ENCODE measurements at places on chromosomes 1 and 21.

DNA sequence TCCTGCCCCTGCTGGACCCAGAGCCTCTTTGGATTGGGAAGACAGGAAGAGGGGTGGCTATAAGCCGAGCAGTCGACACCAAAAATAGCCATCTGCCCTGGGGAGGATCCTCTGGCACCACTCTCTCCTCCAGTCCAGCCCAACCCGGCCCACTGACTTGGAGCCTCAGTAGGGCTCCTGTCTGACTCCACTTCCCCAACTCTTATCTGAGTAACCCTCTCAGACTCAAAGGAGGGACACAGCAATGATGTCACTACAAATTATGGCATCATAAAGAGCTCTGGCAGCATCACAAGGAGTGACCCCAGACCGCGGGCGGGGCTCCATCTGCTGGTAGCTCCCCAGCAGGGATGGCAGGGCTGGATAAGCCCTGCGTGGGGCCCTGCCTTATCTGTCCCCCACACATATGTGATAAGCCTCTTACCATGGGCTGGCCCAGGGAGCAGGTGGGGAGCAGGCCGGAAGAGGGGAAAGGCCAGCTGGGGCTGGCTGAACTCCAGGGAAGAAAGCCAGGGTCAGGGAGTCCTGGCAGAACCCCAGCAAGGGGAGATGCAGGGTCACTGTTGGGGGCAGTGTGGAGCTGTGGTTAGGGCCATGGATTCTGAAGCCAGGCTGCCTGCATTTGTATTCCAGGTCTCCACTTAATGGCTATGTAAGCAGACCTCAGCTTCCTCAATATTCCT, 4.6 kb upstream of the SLC6A9 start:
- DNase-seq: peak; percentile 66

- DNase-seq: no peak
Measured at GRCh38 chr1:241275981-241276380, 81.0 kb downstream of the RGS7 start.

GRCh38 chr1:59672851-59673572, 141.7 kb upstream of the HOOK1 start:
- DNase-seq: no peak

DNA sequence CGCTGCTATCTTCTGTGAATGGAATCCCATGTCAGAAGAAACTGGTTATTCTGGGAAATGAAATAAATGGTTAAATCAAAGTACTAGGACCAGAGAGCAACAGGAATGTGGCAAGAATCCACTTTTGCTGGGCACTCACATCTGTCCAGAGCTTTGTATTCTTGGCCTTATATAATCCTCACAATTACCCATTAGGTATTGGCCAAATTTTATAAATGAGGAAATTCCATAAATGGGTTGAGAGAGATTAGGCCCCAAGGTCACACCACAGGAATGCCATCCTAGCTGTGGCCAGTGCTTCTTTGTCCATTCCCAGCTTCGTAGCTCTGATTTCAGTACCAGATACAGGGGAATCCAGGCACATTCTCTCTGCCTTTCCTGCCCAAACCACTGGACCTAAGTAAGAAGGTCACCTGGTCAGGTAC, 76.1 kb upstream of the HOOK1 start:
- DNase-seq: no peak

GRCh38 chr1:72064196-72065075, 217.9 kb downstream of the NEGR1 start:
- DNase-seq: no peak

DNA sequence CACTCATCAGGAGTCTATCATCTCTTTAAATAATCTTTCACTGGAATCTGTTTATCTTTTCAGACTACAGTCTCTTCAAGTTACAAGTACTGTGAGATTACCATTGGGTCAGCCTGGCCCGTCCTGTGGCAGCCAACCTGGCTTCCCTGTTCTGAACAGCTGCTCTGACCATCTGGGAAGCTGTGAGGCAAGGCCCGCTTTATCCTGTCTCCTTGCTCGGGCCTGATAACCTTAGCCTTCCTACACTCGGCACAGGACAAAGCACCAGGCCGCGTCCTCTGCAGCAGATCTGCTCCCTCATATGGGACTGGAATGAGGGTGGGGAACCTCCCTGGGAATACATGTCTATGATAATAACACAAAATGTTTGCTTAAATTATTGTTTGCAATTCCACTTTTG, 113.3 kb downstream of the PTPN14 start:
- DNase-seq: no peak

DNA sequence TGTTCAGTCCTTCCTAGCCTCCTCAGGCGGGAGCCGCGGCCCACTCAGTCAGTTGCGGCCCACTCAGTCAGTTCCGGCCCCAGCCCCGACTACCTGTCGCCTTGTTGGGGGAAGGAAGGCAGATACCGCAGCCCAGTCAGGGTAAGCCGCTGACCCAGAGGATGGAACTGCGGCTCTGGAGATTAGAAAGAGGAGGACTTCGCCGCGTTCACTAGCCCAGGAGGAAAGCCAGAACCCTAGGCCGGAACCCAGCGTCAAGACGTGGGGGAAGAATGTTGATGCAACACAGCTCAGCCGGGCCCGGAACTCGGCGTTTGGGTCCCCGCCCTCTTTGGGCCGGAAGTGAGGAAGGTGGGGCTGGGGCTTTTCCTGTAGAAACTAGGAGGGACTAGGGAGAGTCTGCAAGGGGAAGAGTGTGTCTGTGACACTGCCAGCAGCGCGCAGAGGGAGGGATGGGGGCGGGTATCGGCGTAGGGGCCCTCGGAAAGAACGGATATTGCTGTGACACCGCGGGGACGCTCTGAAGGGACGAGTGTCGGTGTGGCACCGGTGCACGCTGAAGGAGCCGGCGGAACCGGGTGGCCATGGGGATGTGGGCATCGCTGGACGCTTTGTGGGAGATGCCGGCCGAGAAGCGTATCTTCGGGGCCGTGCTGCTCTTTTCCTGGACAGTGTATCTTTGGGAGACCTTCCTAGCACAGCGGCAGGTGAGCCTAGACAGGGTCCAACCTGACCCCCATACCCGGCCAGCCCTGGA, at the start of gene ZMPSTE24:
Gene ZMPSTE24 (plus strand): TSS at position 549 of the 757 bp plus-strand sequence. CDS start 36 bp downstream, at position 585.
- DNase-seq: peak; percentile 89

GRCh38 chr1:167661527-167662426, 31.7 kb downstream of the RCSD1 start:
- no peak for DNase-seq

- DNase-seq: no peak
Measured at GRCh38 chr21:31194510-31195293, 149.4 kb downstream of the TIAM1 start.

DNA sequence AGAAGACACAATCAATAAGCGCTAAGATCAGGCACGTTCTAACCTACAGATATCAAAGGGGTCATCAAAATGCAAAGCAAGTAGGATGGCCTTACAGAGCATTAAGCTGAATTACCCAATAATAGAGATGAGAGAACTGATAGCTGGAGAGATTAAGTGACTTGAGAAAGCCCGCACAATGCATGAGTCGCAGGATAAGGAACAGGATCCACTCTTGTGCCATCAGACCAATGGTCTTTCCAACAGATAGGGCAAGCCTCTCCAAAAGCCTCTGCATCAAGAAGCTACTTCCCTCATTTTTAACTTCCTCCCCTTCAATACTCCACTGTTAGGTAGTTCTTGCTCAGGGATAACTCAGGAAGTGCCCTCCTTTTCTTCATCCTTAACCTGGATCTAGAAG, 2.6 kb downstream of the CHML start:
- DNase-seq: no peak

DNA sequence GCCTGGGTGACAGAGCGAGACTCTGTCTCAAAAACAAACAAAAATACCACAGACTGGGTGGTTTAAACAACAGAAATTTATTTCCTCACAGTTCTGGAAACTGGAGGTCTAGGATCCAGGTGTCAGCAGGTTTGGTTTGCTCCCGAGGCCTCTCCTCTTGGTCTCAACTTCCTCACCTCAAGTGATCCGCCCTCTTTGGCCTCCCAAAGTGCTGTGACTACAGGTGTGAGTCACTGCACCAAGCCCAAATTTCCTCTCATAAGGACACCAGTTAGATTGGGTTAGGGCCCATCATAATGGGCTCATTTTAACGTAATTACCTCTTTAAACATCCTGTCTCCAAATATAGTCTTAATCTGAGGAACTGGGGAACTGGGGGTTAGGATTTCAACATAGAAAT, 35.5 kb downstream of the MFSD2A start:
- DNase-seq: no peak

DNA sequence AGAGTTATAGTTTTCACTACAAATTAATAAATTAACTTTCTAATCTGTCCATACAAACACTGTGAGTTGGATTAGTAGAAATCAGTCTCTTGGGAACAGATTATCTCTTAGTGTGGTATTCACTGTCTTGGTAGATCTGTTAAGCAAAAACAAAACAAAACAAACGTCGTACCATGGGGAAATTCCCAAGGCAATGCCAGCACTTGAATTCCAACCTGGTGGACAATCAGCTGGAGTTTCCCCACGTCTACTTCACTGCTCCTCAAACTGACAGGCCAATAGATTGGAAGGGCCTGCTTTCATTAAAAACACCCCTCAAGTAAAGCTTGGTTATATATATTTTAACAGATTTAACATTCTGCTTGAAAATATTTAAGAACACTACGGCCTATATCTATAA, 31.9 kb downstream of the GDAP2 start:
- DNase-seq: no peak

GRCh38 chr1:40704817-40705733, 13.6 kb downstream of the NFYC start:
- DNase-seq: no peak
